ENCODE measurements at places on chromosomes 11 and 22.

- peak; percentile 61 for DNase-seq
Measured at GRCh38 chr11:6757373-6757967, 14.3 kb downstream of the OR2AG2 start.

DNA sequence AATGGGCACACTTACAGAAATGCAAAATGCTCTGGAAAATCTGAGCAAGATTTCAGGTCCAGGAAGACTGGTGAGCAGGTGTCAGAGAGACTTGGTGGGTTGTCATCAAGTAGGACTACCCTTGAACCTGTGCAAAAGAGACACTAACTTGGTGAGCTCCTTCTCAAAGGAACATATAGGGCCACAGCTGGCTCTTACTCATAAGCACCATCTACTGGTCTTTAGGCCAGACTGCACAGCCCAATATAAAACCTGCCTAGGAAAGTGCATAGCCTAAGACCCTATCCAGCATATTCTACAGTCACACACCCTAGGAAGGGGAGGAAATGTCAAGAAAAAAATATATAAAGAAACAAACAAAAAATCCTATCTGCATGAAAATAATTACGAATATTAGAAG, 18.2 kb upstream of the OR10W1 start:
- DNase-seq = peak; percentile 8

- peak; percentile 30 for DNase-seq
Measured at GRCh38 chr11:86069408-86070101, 671 bp upstream of the PICALM start.

GRCh38 chr11:70485326-70486025, 87.1 kb downstream of the CTTN start:
- DNase-seq = no peak

- DNase-seq = no peak
Measured at GRCh38 chr11:8298801-8299786, 35.4 kb upstream of the LMO1 start.

DNA sequence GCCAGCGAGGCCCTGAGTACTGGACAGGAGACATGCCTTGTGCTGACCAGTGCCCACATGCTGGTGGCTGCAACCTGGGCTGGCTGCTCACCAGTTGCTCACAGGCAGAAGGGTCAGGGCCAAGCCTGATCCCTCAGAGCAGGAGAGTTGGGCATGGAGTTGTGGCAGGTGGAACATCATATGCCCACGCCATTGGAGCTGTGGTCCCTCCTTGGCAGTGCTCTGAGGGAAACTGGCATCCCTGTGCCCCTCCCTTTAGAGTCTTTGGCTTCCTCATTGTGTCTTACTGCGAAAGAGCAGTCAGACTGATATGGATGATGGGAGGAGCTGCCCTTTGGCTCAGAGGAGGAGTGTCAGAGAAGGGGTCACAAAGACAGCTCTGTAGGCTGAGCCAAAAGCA, 3.1 kb upstream of the MYEOV start:
- no peak for DNase-seq

- DNase-seq = no peak
Measured at GRCh38 chr11:128310005-128310404, 277.4 kb downstream of the ETS1 start.

GRCh38 chr11:75966537-75967287, 151.7 kb downstream of the UVRAG start:
- no peak for DNase-seq

DNA sequence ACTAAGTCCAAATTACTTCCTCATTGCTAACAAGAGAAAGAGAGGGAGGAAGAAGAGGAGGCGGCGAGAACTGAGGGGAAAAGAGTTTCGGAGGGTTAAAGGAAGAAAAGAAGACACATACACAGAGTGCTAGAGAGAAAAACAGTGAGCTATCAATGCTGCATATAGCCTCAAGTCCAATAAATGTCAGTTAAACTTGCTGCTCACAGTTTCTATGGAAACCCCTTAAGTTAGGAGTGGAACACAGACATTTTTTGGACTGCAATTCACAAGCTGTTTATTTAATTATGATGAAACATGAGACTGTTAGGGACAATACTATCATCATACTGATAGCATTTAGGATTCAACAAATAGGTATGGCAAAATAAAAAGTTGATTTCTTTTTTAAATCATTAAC, 1320.4 kb downstream of the LRRC4C start:
- no peak for DNase-seq

DNA sequence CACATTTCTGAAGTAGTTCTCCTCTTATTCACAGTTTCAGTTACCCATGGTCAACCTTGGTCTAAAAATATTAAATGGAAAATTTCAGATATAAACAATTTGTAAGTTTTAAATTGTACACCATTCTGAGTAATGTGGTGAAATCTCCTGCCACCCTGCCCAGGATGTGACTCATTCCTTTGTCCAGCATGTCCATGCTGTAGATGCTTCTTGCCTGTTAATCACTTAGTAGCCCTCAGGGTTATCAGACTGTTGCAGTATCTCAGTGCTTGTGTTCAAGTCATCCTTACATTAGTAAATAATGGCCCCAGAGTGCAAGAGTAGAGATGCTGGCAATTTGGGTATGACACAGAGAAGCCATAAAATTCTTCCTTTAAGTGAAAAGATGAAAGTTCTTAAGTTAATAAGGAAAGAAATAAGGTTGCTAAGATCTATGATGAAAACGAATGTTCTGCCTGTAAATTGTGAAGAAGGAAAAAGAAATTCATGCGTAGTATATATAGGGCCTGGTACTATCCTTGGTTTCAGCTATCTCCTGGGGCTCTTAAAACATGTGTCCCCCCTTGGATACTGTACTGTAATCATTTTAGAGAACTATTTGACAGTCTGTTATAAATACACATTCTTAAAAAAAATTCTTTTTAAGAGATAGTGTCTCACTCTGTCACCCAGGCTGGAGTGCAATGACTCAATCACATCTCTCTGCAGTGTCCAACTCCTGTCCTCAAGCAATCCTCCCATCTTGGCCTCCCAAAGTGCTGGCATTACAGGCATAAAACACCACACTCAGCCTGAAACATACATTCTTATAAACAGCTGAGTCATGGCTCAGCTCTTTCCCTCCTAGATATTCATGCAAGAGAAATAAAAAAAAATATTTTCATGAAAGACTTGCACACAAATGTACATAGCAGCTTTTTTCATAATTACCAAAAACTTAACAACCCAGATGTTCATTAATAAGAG, 31.3 kb downstream of the MTNR1B start:
- no peak for DNase-seq

- DNase-seq = no peak
Measured at GRCh38 chr11:45163956-45164575, 17.6 kb downstream of the PRDM11 start.

DNA sequence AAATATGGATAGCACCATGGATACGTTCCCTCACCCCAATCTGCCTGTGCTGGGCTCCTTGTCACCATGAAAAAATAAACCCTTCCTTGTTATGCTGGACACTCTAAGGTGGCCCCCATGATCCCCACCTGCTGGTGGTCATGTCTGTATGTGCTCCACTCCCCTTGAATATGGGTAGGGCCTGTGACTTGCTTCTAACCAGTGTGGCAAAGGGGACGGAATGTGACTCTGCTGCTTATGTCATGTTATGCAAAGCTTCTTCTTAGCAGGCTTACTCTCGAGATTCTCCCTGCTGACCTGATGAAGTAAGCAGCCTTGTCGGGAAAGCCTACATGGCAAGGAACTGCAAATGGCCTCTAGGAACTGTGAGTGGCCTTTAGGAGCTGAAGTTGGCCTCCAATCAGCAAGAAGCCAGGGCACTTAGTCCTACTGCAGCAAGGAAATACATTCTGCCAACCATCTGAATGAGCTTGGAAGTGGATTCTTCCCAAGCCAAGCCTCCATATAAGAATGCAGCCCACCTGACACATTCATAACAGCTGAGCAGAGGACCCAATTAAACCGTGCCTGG, 159.9 kb downstream of the CCDC34 start:
- DNase-seq = no peak

GRCh38 chr11:87870086-87870485, 305.2 kb downstream of the RAB38 start:
- DNase-seq = no peak

DNA sequence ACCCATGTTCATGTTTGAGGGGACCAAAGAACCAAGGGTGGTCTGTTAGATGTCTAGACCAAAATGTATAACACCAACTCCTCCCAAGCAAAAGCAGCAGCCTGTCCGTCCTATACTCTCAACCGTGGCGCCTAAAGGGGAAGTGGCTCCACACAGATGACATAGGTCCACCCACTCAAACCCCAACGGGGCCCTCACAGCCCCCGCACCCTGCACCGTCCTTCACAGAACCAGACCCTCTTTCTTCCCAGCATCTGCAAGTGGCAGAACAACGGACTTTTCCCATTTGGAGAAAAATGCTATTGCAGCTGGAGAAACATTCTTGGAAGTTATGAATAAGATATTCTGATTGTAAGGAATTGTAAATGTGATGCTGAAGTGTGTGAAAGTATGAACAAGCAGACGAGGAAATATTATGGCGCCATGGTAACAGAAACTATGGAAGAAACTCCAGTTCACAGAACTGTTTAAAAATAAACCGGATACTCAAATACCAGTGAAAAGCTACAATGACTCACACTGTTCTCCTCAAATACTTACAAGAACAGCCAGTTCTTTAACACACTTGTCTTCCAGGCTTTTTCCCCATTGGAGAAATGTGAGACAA, 76.5 kb upstream of the ARFGAP3 start:
- DNase-seq = no peak

- DNase-seq = no peak
Measured at GRCh38 chr11:104572279-104572678, 326.0 kb downstream of the CASP12 start.

DNA sequence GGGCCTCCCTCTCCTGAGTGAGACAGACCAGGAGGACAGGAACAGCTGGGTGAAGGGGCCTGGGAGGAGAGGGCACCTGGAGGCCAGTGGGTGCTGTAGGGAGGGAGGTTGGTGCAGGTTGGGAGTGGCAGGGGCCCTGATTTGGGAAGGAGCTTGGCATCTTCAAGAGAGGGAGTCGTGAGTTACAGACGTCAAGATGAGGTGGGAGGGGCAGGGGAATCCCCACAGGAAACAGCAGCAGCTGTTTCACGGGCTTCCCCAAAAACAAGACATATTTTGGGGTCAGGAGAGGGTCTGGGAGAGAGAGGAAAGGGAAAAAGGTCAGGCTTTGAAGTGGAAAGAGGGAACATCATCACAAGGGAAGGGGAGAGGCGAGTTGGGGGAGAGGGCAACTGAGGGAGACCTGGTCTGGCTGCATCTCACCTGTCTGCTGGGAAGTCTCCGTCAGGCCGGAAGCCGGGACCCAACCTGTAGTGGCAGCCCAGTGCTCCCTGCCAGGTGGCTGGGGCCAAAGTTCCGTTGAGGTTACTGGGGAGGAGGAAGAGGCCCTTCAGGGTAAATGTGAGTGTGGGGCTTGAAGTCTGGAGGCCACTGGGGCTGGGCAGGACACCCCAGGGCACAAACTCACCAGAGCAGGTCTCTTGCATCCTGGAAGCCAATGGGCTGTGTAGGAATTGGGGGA, 4.4 kb downstream of the NAALADL1 start:
- no peak for DNase-seq

GRCh38 chr22:45750626-45751025, 79.0 kb downstream of the ATXN10 start:
- no peak for DNase-seq

- no peak for DNase-seq
Measured at GRCh38 chr11:3014057-3014938, 22.2 kb upstream of the NAP1L4 start.

DNA sequence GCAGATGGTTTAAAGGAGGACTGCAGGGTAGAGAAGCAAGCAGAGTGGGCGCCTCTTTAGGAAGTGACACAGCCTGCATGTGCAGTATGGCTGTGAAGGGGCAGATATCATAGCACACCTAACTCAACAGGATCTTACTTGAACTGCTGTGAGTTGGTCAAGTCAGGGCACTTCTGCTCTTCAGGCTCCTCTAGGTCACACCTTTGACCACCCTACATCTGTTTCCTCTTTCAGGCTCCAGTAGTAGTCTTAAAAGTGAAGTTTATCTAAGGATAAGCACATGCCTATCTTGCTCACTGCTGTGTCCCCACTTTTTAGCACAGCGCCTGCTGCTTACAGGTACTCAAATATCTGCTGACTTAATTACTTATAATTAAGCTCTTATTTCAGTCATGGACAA, 6.5 kb downstream of the MRPL16 start:
- no peak for DNase-seq

- DNase-seq = no peak
Measured at GRCh38 chr22:45686004-45686403, 14.4 kb downstream of the ATXN10 start.

DNA sequence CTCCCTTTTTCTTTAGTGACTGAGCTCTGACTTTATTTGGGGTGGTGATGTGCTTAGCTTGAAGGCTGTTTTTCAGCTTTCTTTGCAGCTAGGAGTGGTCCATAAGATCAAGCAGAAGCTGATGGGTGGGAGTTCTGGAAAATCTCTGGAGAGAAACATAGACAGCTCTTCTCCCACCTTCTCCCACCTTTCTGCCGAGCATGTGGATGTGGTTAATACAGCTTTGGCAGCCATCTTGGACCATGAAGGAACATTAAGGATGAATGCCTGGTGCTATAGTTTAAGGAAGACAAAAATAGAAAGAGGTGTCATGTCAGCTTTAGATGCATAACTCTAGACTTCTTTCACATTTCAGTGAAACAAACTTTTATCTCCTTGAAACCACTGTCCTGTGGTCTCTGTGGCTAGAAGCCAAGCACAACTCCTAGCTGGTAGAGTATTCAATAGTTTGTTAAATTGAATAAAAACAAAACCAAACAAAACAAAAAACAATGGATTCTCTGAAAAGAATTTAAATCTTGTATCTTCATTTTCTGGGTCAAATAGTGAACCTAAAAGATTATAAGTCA, 203.6 kb upstream of the SESN3 start:
- DNase-seq = no peak

- no peak for DNase-seq
Measured at GRCh38 chr11:36574486-36574885, 6.7 kb downstream of the RAG1 start.

DNA sequence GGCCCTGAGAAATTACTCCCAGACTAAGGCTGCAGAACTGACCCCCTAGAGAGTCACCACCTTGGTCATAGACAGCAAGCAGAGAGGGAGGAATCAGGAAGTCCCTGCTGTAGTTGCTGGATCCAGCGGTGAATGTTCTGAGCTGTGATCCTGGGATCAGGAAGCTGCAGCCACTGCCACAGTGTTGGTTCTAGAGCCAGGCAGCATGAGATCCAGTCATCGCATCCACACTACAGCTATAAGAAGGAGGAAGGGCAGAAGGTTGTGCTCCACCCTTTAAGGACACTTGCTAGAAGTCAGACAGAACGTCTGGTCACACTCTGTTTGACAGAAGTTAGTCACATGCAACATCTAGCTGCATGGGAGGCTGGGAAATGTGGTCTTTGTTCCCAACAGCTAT, 104.7 kb upstream of the OR4B1 start:
- no peak for DNase-seq

GRCh38 chr11:58926695-58927094, 12.6 kb upstream of the GLYATL1 start:
- no peak for DNase-seq

- DNase-seq = peak; percentile 16
Measured at GRCh38 chr22:31556627-31557203, 60.4 kb downstream of the SFI1 start.

- no peak for DNase-seq
Measured at GRCh38 chr11:119800171-119800570, 71.2 kb upstream of the NECTIN1 start.
